ENCODE measurements at places on chromosomes 3 and 15. TPM values are rescaled to one million over a fixed set of nuclear protein-coding genes. Genes with fewer than 3 reads are reported as not detected.

The PLIN1 gene
- total RNA-seq: not detected

The HTR3E gene
- total RNA-seq: not detected

The ECE2 gene
- not detected for total RNA-seq

The ADAMTS7 gene
- total RNA-seq: 0.39 TPM

The TMEM266 gene
- not detected for total RNA-seq

The ZNF620 gene
- 0.67 TPM for total RNA-seq

The MTFMT gene
- 18.9 TPM for total RNA-seq

The GTF2A2 gene
- total RNA-seq: 175 TPM

The SCG5 gene
- total RNA-seq: 2.5 TPM

The HHATL gene
- total RNA-seq: not detected

The CHRM5 gene
- total RNA-seq: not detected

The TUSC7 gene
- not detected for total RNA-seq

The SH3BP5 gene
- total RNA-seq: 13.1 TPM

The ISL2 gene
- 6.8 TPM for total RNA-seq

The THBS1 gene
- total RNA-seq: 8,113 TPM

The TOPAZ1 gene
- total RNA-seq: not detected

The LEKR1 gene
- total RNA-seq: 0.64 TPM

The CFAP44 gene
- total RNA-seq: 0.86 TPM

The SH2D7 gene
- not detected for total RNA-seq

The OCA2 gene
- not detected for total RNA-seq

The CTXN2 gene
- total RNA-seq: not detected

The DLL4 gene
- total RNA-seq: not detected

The ARGFX gene
- not detected for total RNA-seq

The CLSTN2 gene
- total RNA-seq: not detected

The HES1 gene
- 5.0 TPM for total RNA-seq

The CLRN1 gene
- not detected for total RNA-seq

The CFAP91 gene
- total RNA-seq: not detected

The CCR3 gene
- total RNA-seq: not detected

The ZPLD1 gene
- not detected for total RNA-seq

The MLF1 gene
- total RNA-seq: 2.0 TPM

The ARRDC4 gene
- 57.9 TPM for total RNA-seq

The MTHFS gene
- 19.9 TPM for total RNA-seq

The MEGF11 gene
- total RNA-seq: not detected

The TRPM1 gene
- total RNA-seq: 0.29 TPM

The EFCAB12 gene
- not detected for total RNA-seq

The CTSH gene
- total RNA-seq: 0.20 TPM

The AADACL2 gene
- total RNA-seq: not detected

The SNTN gene
- total RNA-seq: not detected

The PDZRN3 gene
- total RNA-seq: 15.2 TPM

The SLC49A4 gene
- total RNA-seq: 10.2 TPM

The SEMA7A gene
- 122 TPM for total RNA-seq

The SLC24A5 gene
- total RNA-seq: not detected

The SPINK8 gene
- total RNA-seq: not detected

The CFAP161 gene
- 0.21 TPM for total RNA-seq

The MST1 gene
- 7.3 TPM for total RNA-seq

The MEX3B gene
- 4.5 TPM for total RNA-seq

The NOX5 gene
- total RNA-seq: 0.72 TPM

The LINGO1 gene
- total RNA-seq: not detected

The MYL3 gene
- not detected for total RNA-seq

The CKMT1A gene
- not detected for total RNA-seq

The SCAP gene
- 61.4 TPM for total RNA-seq

The CP gene
- not detected for total RNA-seq

The CADPS gene
- total RNA-seq: not detected

The CCR4 gene
- not detected for total RNA-seq
